GM20000 (cell line): ENCODE measurements at places on chromosomes 11 and 22.

GRCh38 chr11:92740276-92740675 is 229.2 kb upstream of the MTNR1B start:
- DNase-seq, result no peak

- DNase-seq, result no peak
Measured at GRCh38 chr11:92852946-92853345, 116.5 kb upstream of the MTNR1B start.

DNA sequence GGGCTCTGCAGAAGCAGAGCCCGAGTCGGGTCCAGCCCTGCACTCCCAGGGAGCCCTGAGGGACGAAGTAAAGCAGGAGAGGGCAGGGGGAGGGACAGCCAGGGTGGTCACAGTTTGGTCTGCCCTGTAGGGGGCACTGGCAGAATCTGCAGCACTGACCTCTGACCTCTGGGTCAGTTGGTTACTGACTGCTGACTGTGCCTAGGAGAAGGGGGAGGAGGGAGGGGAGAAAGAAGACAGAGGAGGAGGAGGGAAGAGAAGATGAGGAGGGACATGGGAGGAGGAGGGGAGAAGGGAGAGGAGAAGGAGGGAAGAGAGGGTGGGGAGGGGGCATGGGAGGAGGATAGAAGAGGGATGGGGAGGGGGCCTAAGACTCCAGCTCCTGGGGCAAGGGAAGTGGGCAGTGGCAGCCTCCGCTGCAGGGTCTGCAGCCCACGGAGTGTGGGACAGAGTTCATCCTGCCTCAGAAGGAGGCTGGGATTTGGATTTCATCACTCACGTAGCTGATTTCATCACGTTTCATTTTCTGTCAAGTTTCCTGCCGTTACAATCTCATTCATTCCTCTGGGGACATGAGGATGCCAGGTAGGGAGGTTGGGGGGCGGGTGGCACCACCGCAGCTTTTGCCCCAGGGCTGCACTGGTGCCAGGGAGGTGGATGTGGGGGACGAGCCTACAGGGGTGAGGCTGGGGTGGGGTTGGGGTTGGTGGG is 55.2 kb downstream of the FLRT1 start:
- DNase-seq, result no peak

GRCh38 chr11:108983636-108984420 is 319.0 kb downstream of the DDX10 start:
- no peak for DNase-seq

- DNase-seq, result no peak
Measured at GRCh38 chr11:60857378-60858232, 1.9 kb upstream of the PTGDR2 start.

DNA sequence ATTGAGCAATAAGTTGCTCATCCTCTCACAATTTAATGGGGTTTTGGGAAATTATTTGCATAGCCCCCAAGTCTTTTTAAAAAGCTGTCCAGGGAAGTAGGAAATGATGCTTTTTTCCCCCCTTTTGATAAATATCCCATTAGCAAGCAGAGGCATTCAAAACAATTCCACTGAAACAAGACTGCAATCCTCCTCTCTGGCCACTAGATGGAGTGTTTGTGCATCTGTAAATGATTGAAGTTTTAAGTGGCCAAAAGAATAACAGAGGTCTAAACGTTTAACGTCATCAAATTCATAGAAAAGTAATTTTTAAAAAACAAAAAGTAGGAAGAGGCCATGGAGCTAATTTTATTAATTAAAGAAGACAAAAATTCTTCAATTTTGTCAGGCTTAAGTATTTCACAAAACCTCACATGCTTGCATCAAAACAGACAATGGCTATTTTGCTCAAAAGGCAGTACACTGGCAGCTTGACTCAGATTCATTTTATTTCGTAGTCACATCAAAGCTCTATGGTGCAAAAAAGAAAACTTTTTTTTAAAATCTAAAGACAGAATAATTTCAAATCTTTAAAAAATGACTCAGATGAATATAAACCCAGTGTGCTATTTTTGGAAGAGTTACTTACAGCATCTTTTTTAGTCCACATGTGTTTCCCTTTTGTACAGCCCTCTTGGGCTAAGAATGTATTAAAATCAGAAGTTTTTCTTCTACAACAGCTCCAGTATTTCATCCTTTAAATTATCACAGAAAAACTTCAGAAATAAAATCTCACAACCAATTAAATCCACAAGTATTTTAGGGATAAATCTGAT is 17.8 kb downstream of the CHORDC1 start:
- peak; percentile 34 for DNase-seq

DNA sequence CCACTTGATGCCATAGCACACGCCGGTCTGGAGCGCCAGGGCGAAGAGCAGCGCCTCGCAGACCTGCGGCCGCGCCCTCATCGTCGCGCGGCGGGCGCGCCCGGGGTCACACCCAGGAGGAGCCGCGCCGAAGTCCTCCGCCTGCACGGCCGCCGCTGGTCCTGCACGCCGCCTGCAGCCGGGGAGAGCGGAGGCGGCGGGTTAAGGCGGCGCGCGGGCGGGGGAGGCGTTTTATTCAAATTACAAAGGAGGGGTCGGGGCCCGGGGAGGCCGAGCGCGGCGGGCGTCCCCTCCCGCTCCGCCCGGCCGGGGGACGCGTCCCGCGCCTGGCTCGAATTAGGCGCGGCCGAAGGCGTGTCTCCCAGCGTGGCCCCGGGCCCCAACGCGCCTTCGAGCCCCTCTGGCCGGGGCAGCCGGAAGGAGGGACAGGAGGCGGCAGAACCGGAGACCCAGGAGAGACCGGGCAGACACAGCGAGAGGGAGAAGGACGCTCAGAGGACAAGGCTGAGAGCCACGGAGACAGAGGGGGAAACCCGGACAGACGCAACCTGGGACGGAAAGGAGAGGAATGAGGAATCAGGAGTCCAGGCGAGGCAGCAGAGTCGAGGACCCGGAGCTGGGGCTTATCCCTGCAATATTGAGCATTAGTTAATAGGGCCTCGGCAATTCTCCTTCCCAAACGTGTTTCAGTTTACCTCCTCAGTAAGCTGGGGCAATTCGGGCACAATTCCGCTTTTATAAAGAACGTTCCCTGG is at the start of gene WNT11:
WNT11 (minus strand) TSS at position 176 of the 755 bp plus-strand sequence; CDS start at position 81, 95 bp downstream.
- DNase-seq, result peak; percentile 81

DNA sequence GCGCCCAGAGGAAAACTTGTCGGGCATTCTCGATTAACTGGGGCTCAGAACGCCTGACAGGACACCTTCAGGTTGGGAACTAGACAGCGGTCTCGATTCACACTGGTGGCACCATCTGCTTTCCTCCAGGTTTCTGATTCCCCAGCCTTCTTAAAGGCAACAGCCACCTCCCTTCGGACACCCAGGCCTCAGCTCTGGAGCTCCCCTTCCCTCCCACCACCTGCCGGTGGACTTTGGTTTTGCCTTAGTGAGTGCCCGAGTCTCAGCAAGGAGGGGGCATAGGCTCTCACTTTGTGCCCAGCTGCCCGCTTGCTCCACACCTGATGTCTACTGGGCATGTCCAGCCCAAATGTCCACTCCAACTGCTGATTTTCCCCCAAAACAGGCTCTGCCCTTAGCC is 110.4 kb upstream of the PARVA start:
- DNase-seq, result no peak

DNA sequence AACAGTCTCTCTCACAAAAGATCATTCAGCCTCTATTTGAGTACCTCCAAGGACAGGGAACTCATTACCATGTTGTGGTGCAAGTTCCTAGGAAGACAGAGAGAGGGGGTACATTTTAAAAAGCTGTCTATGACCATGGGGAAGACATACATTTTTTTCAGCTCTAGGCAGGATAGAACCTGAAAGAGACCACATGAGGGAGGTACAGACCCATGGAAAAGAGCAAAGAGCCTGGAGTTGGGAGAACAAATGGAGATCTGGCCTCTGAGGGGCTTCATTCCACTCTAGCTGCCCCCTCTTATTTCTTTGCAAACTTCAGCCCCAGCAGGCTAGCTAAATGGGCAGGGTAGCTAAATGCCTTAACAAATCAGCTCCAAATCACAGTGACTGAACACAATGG is 36.3 kb downstream of the KCNC1 start:
- no peak for DNase-seq

- no peak for DNase-seq
Measured at GRCh38 chr11:120674542-120674941, 163.0 kb downstream of the GRIK4 start.

GRCh38 chr22:24175160-24175808 is 6.0 kb upstream of the SUSD2 start:
- DNase-seq, result peak; percentile 83

- DNase-seq, result no peak
Measured at GRCh38 chr11:69582756-69583467, 58.0 kb upstream of the CCND1 start.

DNA sequence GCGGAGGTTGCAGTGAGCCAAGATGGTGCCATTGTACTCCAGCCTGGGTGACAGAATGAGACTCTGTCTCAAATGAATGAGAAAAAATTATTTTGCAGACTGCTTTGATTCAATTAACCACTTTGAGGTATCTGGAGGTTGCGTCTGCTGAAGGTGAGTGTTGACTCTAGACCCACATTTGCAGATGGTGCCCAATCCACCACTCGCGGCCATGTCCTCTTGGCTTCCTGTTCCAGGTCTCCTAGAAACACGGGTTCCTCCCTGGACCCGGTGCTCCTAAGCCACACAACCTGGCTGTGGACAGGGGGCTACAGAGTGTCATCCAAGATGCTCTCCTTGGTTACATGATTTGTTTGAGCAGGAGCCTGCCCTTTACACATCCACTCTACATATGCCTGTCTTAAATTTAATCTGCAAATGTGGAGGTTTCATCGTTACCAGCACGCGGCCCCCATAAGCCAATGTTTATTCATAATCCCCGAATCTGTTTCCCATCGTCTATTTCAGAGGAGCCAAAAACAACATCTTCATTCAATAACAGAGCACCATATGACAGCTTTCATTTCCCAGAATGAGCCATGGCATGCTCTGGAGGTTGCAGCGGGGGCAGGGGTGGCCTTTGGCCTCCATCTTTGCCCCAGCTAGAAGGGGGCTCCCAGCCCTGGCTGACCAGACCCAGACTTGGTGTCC is 377.2 kb downstream of the CTTN start:
- no peak for DNase-seq

- DNase-seq, result no peak
Measured at GRCh38 chr22:19774628-19775027, 14.1 kb downstream of the TBX1 start.

DNA sequence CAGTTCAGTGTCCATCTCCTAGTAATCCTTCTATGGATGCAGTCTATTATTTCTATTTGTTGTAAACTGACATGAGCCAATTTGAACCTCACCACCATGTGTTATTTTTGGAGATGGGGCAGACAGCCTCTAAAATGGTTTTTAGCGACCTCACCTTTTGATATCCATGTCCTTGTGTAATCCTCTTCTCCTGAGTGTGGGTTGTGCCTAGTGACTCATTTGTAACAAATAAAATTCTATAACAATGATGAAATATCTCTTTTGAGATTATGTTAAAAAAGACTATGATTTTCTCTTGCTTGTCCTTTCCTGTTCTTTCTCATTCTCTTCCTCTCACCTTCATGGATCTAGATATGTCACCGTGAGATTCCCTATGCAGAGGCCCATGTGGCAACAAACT is 554.6 kb upstream of the ANO3 start:
- DNase-seq, result no peak

DNA sequence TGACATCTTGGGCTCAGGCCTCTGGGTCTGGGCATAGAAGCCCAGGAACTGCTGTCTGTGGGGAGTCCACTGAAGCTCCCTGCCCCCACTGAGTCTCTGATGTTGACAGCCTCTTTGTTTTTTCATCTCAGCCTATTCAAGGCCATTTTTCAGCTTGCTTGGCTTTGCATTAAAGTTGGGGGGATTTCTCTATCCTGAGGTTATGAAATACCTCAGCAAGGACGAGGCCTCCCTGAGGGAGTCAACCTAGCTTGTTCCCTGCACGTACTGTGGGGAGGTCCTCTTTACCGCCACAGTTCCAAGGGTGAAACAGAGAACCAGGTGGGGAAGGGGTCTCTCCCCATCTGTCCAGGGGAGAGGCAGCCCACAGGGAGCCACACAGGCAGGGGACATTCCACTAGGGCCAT is 8.4 kb downstream of the KCNQ1OT1 start:
- DNase-seq, result no peak

DNA sequence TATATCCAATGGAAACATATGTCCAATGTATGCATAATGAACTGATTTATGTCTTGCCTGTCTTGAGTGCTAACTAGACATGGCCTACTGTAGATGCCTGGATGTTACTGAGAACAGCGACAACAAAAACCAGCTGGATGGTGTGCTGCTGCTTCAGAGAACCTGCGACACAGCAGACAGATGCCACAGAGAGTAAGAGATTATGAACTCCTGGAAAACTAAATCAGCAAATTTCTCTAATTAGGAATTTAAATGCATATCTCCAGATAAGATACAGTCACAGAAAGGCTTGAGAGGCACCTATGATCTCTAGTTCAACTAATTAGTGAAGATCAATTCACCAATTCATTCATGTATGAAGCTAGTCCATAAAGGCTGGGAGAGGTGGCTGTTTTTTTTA is 1508.0 kb upstream of the TENM4 start:
- no peak for DNase-seq

DNA sequence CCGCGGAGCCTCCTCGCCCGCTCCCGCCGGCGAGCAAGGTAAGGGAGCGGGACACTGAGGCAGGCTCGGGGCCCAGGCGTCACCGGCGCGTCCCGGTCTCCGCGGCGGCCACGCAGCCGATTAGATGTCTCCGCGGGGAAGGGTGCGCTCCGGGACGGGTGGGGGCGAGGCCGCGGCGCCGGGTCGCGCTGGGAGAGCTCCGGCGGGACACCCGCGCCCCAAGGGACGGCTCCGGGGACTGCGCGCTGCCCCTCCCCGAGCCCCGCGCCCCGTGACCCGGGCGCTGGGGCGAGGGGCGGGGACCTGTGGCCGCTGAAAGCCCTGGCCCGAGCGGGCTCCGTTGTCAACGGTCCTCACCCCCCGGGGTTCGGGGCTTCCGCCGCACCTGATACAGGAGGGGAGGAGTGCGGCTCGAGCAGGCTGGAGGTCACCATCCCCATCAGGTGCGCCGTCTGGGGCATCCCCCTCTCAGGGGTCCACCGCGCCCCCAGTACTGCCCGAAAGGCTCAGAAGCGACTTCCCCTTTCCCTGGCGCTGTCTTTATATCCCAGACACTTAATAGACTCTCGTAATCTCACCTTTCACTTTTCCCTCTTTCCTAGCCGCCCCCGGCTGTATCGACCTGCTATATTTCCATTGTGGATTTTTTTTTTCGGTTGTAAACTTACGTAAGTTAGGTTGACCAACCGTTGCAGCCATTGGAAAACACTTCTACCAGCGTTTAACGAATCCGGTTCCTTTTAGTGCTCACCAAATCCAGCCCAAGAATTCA is 573 bp downstream of the PPFIA1 start:
- peak; percentile 74 for DNase-seq

DNA sequence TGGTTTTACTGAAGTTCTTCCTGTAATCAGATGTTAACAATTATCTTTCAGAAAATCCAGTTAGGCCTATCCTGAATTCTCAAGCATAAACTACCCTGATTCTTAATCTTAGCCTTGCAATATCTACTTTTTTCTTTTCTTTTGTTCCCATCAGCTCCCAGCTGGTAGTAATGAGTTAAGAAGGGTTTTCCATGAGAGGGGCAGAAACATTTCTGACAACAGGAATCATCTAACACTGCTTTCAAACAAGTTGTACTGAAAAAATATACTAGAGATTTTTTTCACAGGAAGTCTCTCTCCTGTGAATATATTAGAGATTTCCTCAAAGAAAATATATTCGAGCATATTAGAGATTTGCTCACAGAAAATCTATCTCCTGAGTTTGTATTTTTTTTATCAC is 3.3 kb upstream of the TRIM6 start:
- no peak for DNase-seq

GRCh38 chr11:75432911-75433321 is at the start of gene KLHL35:
Gene KLHL35 (minus strand): TSS chr11:75433203. CDS start chr11:75430629, 2,574 bp downstream.
- no peak for DNase-seq
